ENCODE measurements at places on chromosomes 7 and 10.

DNA sequence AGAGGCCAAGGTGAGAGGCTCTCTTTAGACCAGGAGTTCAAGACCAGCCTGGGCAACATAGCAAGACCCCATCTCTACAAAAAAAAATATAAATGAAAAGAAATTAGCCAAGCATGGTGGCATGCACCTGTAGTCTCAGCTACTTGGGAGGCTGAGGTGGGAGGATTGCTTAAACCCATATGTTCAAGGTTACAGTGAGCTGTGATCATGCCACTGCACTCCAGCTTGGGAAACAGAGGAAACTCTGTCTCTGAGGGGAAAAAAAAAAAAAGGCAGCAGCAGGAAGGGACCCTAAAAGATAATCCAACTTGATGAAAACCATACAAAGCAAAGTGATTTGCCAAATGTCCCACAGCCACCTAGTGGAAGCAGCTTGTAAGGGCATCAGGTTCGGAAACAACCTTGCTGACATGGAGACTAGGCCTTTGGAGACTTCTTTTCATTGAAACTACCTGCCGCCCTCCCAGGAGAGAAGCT is 15.6 kb upstream of the PBLD start:
- DNase-seq: no peak

GRCh38 chr10:115209133-115209532 is 116.0 kb downstream of the ATRNL1 start:
- DNase-seq: no peak

- no peak for DNase-seq
Observed at GRCh38 chr10:36303896-36304295, 661.8 kb upstream of the FZD8 start.

- no peak for DNase-seq
Observed at GRCh38 chr7:29131678-29132077, 14.7 kb downstream of the CPVL start.

DNA sequence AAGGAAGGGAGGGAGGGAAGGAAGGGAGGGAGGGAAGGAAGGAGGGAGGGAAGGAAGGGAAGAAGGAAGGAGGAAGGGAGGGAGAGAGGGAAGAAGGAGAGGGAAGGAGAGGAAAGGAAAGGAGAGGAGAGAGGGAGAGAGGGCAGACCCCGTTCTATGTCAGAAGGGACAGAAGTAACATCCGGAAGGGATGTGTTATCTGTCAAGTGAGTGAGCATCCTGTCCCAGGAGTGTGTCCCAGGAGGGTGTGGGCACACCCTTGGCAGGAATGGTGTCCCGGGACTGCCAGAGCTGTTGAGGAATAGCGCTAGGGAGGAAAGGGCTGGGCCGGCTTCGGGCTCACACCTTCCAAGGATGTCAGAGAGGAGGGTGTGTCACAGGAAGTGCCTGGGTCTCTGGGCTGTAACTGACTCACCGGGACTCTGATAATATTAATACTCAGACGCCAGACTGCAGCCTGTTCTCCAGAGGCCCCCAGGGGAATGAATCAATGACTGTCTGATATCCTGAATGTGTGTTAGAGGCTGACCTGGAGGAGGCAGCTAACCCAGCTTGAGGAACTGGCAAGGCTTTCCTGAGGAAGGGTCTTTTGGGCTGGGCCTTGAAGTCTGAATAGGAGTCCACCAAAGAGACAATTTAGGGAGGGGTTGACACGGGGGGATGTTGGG is 125.6 kb upstream of the TNRC18 start:
- DNase-seq: no peak

DNA sequence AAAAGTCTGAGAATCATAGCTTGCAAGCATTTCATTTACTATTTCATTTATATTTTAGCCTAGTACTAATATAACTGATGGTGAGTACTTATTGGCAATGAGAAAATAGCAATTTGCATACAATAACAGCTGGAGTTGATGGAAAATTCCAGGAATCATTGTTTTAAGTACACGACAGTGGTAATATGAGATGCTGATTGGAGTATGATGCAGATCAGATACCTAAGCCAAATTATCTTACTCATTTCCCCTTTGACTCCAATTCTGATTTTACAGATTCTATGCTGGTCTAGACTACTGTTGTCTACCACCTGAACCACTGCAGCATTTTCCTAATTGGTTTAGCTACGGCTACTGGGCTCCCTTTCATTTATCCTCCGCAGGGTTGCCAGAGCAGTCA is 36.7 kb downstream of the GNG11 start:
- no peak for DNase-seq

GRCh38 chr7:44733708-44734481 is 14.8 kb upstream of the ZMIZ2 start:
- no peak for DNase-seq

GRCh38 chr7:150357771-150358427 is 10.7 kb upstream of the REPIN1 start:
- no peak for DNase-seq

DNA sequence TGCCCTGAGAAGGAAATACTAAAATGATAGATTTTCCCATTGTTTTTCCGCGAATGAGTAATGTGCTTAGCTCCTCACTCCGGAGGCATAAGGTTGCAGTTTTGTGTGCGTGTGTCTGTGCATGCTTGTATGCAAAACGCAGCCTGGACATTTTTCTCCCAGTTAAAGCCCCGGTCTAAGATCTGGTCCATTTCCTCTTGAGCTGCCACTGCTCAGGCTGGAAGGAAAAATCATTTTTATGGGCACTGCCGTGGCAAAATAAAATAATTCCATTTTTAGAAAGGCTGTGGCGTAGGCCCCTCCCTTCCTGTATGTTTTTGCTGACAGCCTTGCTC is 260.6 kb downstream of the WDR37 start:
- DNase-seq: no peak

GRCh38 chr7:42570944-42571343 is 333.9 kb upstream of the GLI3 start:
- DNase-seq: no peak

DNA sequence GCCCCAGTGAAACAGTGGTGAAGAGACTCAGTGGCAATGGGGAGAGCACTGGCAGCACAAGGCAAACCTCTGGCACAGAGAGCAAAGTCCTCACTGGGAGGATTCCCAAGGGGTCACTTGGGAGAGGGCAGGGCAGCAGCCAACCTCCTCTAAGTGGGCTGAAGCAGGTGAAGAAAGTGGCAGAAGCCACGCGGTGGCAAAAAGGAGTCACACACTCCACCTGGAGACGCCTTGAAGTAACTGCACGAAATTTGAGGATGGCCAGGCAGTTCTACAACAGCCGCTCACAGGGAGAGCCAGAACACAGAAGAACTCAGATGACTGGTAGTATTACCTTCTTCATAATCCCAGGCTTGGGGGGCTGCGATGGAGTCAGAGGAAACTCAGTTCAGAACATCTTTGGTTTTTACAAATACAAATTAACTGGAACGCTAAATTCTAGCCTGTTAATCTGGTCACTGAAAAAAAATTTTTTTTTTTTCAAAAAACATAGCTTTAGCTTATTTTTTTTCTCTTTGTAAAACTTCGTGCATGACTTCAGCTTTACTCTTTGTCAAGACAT is 574 bp upstream of the IL6 start:
- no peak for DNase-seq

GRCh38 chr7:103011650-103012049 is 62.9 kb downstream of the FBXL13 start:
- no peak for DNase-seq
